ENCODE measurements at places on chromosomes 13 and 19.

- no peak for DNase-seq
Measured at GRCh38 chr13:79723519-79724024, 242.6 kb downstream of the NDFIP2 start.

GRCh38 chr13:106173346-106173745 is 362.1 kb downstream of the EFNB2 start:
- DNase-seq = no peak

GRCh38 chr13:98206946-98207345 is 29.9 kb upstream of the RNF113B start:
- peak; percentile 90 for DNase-seq

DNA sequence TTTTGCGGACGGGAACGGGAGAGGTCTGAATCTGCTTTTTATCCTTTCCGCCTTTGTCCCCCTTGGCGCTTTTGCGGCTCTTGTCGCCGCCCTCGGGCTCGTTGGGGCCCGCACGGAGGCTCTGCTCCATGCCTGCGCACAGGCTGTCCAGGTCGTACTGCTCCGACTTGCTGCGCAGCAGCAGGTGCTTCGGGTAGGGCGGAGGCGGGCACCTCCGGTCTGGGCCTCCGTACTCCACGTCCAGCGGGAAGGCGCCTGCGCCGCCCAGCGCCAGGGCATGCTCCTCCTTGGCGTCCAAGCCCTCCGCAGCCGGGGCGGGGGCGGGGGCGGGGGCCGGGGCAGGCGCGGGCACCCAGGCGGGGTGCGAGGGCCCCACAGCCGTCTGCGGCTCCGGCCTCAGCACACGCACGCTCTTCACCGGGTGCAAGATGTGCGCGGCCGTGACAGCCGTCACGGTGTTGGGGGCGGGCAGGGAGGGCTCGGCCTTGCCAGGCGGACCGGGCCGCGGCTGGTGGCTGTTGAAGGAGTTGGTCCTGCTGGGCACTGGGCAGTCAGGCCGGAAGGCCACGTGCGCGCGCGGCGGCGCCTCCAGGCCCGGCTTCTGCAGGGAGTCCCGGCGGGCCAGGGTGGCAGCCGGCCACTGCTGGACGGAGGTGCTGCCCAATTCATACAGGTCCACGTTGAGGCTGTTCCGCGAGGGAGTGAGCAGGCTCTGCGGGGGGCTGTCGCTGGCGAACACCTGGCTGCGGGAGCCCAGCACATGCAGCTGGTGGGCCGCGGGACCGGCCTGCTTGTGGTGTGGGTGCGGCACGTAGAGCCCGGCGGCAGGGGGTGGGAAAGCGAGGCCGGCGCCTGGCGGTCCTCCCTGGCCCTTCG is 73.1 kb downstream of the LATS2 start:
- DNase-seq = no peak

DNA sequence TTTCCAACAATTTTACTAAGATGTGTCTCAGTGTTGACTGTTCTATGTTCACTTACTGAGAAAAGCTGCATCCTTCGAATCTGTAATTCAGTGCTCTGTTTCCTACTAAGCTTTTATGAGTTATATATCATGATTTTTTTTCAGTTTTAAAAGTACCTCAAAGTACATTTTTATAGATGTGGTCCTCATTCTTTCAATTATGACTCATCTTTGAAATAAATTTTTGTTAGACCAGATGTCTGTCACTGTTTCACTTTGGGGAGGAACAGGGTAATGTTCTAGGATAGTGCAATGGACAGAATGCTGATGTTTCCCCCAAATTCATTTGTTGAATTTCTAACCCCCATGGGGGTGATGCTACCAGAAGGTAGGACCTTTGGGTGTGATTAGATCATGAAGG is 74.8 kb downstream of the NALCN start:
- peak; percentile 44 for DNase-seq

- DNase-seq = peak; percentile 71
Measured at GRCh38 chr13:109166804-109167203, 537.4 kb downstream of the MYO16 start.

GRCh38 chr13:50697746-50698539 is 145.5 kb downstream of the DLEU7 start:
- DNase-seq = no peak

- no peak for DNase-seq
Measured at GRCh38 chr19:11373885-11374432, 507 bp upstream of the SWSAP1 start.

DNA sequence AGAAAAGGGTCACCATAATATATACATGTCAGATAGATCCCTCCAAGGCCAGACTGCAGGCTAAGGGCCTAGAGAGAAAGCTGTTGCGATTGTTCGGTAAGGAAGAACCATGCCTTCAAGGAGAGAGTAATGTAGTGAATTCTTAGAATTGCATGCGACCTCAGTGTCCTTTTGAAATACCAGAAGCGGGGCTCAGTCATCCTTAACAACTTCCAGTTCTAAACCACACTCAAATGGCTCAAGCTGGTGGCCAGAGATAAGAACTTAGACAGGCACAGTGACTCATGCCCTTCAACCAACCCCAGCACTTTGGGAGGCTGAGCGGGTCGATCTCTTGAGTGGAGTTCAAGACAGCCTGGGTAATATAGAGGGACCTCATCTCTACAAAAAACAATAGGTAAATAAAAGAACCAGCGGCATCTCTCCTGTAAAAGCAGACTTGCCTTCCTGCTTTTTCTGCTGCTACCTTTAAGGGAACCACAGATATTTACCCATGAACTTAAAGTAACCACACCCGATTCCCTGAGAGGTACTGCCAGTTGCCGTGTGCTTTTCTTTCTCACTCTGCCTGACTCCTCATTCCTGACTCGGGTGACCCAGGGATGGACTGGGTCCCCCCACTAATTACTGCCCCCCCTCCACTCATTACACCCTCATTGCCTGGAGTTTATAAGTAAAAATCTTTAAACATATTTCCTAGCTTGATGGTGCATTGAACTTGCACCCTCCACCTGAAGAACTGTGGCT is 15.4 kb upstream of the SIGLEC6 start:
- DNase-seq = peak; percentile 19

DNA sequence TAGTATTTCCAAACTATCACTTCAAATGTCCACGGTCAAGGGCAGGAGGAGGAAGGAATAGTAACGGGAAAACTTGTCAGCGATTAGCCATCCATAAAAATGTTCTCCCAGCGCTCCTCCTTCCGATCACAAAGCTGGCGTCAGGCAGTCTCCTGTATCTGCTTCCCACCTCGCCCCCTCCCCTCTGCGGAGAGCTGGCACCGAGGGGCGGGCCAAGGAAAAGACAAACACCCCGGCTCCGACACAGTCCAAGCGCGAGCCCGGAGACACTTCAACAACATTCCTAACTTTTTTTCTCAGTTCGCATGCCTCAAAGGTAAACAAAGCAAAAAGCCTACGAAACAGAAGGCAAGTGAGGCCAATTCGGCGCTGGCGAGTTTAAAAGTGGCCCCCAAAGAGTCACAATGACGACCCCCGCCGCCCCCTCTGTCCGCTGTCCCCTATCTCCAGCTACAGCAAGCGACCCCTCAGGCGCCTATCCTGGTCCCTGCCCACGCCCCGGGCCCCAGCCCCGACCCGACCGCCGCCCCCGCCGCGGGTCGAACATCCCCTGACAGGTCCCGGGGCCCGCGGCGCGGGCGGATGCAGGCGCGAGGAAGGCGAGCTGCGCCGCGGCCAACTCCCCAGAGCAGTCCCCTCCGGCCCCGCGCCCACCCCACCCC is 736 bp downstream of the SMAD9 start:
- peak; percentile 42 for DNase-seq

- no peak for DNase-seq
Measured at GRCh38 chr19:55485439-55486011, 537 bp downstream of the NAT14 start.

DNA sequence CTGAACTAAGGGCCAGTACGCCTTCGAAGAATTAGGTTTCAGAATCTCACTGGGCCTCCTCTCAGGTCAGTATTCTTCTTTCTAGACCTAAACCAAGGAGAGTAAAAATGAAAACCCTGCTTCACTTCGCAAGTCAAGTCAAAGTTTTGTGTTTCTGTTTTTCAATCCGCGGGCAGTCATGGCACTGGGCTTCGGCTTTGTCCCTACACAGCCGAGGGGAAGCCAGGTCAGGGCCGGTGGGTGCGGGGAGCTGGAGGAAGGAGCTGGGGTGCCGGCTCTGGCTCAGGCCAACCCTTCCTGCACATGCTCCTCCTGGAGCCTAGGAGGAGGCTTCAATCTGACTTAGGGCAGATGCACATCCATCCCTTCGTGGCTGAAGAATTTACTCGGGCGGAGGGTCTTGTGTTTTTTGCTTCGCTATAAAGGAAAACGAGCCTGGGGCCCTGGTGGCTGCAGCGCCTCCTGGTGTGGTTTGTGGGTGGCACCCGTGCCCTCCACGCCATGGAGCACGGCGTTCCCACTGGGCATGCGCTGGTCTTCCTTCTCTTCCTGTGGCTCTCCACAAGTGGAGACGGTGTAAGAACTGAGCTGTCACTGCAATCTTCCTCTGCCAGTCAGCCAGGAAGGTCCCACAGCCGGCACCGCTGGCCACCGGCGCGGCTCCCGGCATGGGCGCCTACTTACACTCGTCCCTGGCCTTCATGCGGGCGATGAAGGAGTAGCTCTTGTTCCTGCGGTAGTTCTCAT is 22.5 kb downstream of the C19orf44 start:
- no peak for DNase-seq

DNA sequence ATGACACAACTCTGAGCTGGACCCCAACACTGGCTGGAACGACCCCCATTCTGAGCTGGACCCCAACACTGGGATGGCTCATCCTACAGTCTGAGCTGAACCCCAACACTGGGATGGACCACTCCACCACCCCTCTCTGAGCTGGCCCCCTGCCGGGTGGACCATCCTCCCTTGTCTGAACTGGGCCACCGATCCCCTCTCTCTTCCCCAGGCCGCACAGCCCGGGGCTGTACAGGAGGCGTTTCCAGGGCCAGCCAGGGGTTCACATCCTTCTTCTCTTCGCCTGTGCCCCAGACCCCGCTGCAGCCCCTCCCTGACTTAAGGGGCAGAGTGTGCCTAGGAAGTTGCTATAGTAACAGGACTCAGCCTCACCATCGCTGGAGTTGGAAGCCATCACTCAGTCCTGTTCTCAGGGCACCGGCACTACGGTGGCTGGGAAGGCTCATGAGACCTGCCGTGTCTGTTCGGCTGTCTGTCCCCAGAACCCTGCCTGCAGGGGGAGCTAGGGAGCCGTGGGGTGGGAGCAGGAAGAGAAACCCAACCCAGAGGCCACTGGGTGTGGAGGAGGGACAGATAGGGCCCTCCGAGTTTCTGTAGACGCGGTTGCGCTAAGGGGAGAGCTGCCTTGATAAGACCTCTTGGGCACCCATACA is 3.7 kb downstream of the PRKACA start:
- no peak for DNase-seq

- DNase-seq = no peak
Measured at GRCh38 chr13:41025518-41025917, 6.4 kb upstream of the ELF1 start.

DNA sequence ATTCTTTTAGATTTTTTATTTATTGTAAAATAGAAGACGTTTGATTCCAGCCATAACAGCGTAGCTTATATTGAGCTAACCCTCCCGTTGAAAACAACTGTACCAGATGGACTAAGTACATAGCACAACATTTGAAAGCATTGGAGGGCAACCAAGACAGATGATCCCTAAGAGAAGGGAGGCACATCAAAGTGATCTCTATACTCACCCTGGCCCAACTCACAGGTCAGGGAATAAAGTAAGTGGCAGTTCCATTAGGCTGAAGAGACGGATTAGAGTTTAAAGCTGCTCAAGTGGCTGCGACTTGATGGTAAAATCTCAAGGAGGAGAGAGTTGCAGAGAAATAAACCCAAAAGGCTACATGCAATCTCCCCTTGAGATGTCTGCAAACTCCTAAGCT is 65.1 kb upstream of the ITM2B start:
- no peak for DNase-seq

DNA sequence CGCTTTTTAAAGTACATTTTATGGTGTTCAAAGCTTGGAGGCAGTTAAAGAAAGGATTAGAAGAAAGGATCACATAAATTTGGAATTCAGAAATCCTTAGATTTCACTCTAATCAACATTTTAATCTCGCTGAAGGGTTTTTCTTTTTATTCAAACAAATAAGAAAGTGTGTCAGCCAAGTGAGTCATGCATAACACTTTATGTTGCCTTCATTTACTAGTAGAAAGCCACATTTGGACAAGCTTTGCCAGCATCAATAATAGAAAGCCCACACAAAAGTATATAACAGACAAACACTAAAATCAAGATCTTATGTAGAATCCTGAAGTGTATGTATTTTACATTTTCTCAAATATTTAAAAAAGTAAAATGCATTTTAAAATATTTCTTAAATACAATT is 154.9 kb upstream of the TRPC4 start:
- DNase-seq = no peak

DNA sequence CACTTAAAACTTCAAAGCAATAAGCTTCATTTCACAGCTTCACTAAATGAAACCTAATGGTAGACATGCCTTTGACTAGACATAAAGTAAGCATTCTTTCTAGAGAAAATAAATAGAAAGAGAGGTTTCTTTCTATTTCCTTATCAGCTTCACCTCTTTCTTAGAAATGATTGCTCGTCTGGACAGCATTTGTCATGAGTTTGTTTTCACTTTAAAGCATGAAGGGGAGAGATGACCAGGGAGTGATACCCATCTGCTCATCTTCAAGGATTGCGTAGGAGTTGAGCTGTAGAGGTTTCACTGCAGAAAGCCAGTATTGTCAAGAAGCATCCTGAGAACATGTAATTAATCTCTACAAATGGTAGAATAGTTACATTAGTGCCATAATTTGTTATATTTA is 61.3 kb downstream of the COL4A2 start:
- no peak for DNase-seq

DNA sequence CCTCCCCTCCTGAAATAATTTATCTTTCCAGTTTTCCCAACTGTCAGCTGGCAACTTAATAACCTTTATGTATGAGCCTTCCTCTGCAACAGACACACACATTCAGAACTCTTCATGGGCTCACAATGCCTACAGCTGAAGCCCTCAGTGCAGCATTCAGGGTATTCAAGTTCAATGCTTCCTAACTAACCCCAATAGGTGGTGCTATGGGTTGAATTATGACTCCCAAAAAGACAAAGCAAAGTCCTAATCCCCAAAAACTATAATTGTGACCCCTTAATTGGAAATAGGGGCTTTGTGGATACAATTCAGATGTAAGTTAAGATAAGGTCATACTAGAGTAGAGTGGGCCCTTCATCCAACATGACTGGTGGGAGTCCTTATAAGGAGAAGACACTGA is 202.2 kb downstream of the SUCLA2 start:
- peak; percentile 50 for DNase-seq

GRCh38 chr19:1213391-1214286 is 8.1 kb downstream of the STK11 start:
- peak; percentile 29 for DNase-seq

GRCh38 chr19:11299946-11300810 is 4.2 kb downstream of the TSPAN16 start:
- DNase-seq = no peak

GRCh38 chr19:19542507-19542906 is 4.4 kb downstream of the CILP2 start:
- DNase-seq = no peak

- no peak for DNase-seq
Measured at GRCh38 chr13:100803091-100803490, 128.5 kb upstream of the TMTC4 start.

- no peak for DNase-seq
Measured at GRCh38 chr13:99408703-99409000, 92.6 kb upstream of the TM9SF2 start.
